ENCODE measurements at places on chromosomes 1 and 21.
A peak's percentile ranks its signal among the peaks of the same experiment; 100 is the strongest.

DNA sequence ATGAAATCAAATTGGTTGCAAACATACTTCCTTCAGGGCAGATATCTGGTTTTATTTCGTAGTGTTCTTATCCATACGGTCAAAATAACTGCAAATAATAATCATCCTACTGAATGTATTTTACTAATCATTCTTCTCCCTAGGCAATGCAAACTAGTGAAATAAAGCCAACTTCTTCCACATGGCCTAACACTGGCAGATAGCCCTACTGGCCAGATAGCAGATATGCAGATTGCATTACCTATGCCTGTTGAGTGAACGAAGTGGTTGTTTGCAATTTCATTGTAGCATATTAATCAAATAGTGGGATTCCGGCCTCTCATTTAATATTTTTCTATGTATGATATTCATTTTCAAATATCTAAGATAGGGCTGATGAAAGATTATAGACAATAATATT, 116.2 kb downstream of the CENPF start:
- no peak for DNase-seq

- peak; percentile 19 for DNase-seq
These were observed 88.8 kb downstream of the ST3GAL3 start for GRCh38 chr1:43796111-43796581.

GRCh38 chr1:59701376-59701775, 113.4 kb upstream of the HOOK1 start:
- no peak for DNase-seq

DNA sequence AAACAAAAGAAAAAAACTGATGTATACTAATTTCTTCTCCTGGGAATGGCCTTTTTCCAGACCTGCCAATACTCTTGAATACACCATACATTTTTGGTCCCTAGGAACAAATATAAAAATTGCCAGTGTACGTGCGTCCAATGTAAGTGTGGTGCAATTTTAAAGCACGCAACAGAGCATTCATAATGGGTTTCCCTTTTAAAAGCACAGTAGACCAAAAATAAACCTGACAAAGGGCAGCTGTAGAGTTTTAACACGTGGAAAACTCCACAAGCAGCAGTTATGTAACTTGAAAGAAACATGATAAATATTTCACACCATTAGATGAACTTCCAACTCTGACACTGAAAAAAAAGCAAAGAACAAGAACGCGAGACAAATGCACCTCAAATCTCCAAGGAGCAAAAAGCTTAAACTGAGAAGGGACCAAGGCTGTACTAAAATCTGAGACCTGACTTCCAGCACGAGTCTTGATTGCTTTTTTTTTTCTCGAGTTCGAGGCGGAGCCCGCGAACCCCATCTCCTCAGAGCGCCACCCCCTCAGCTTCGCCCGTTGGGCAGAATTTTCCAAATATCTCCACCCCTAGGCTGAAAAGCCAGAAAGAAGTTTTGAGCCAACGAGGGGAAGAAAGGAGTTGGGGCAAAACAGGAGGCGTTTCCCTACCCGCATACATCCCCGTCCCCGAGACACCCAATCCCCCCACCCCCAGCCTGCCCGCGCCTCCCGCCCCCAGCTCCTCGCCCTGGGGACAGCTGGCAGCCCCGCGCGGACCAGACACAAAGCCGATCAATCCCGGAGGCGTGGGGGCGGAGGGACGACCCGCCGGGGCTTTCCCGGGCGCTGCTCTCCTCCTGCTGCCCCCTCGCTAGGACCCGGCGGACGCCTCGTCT, at the start of gene JAM2:
JAM2 (plus strand) TSS at position 599 of the 891 bp plus-strand sequence. CDS start 564 bp downstream, outside the sequence.
- no peak for DNase-seq

GRCh38 chr1:64539781-64540218, 69.9 kb downstream of the CACHD1 start:
- peak; percentile 13 for DNase-seq

- DNase-seq = no peak
These were observed 392.1 kb downstream of the KIF26B start for GRCh38 chr1:245546875-245547274.

GRCh38 chr1:176735201-176735600, 272.2 kb downstream of the PAPPA2 start:
- DNase-seq = no peak

DNA sequence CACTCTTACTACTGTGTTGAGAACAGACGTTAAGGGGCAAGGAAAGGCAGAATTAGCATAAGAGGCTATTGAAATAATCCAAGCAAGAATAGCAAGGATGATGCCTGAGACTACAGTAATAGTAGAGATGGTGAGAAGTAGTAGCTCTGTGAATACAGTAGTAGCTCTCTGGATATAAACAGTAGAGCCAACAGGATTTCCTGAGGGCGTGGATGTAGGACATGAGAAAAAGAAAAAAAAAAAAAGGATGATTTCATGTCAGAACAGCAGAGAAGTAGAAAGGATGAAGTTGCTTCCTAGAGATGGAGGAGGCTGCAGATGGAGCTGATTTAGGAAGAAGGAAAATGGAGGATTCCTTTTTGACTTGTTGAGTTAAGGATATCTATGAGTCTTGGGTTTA, 112.3 kb downstream of the OMA1 start:
- no peak for DNase-seq

- peak; percentile 78 for DNase-seq
These were observed 5.9 kb downstream of the NRIP1 start for GRCh38 chr21:15058854-15059263.

GRCh38 chr21:20591284-20591683, 406.9 kb upstream of the NCAM2 start:
- no peak for DNase-seq

- no peak for DNase-seq
These were observed 19.5 kb upstream of the WARS2 start for GRCh38 chr1:119159966-119160365.

GRCh38 chr1:200776949-200777348, 38.3 kb downstream of the CAMSAP2 start:
- DNase-seq = no peak

GRCh38 chr1:47507144-47507543, 69.3 kb downstream of the FOXD2 start:
- no peak for DNase-seq

DNA sequence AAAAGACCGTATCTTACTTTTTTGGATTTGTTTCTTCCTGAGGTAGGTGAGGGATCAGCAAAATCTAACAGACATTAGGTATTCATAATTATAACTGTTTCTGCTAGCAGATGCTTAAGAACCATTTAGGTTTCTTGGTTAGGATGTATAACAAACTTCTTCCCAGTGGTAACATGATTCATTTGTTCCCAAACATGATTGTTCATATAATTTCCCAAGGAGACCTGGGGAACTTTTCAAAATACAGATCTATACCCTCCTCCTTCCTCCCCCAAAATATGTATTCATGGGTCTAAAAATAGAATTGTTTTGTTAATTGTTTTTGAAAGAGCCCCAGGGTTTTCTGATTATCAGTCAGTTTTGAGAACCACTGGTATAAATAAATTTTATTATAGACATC, 228.2 kb downstream of the COP1 start:
- no peak for DNase-seq

DNA sequence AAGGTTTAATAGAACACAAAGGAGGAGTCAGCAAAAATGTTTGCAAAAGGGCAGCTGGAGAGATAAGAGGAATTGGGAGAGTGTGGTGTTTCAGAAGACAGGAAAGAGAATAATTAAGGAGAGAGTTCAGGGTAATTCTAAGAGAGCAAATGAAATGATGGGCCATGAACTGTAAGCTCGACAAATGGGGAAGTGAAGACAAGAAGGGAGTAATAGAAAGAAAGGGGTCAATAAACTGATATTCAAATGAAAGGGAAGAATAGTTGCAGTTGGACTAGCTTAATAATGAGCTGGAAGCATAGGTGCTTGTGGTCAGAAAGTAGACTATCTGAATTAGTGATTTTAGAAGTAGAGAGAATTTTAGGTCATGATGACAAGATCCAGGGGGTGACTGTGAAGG, 15.6 kb upstream of the RNF220 start:
- DNase-seq = no peak

- DNase-seq = no peak
These were observed 176.6 kb upstream of the GORAB start for GRCh38 chr1:170355267-170355801.

DNA sequence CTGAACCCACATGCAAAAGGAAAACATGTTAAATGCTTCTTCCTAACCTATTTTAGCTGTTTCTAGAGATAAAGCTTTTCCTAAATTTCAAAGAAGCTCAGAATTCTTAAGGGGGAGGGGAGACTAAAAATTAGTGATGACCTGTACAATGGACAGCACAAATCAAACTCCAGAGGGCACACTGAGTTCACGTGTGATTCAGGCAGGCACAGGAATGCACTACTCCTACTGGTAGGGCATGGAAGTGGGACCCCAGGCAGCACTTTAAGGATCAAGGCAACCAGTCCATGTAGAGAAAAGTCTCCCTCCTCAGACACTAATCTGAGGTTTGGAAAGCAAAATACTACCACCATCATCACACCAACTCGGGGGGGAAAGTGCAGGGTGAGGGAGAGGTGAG, 31.3 kb upstream of the CLCA4 start:
- DNase-seq = no peak

- DNase-seq = no peak
These were observed 63.8 kb downstream of the FBXO2 start for GRCh38 chr1:11590395-11590794.

DNA sequence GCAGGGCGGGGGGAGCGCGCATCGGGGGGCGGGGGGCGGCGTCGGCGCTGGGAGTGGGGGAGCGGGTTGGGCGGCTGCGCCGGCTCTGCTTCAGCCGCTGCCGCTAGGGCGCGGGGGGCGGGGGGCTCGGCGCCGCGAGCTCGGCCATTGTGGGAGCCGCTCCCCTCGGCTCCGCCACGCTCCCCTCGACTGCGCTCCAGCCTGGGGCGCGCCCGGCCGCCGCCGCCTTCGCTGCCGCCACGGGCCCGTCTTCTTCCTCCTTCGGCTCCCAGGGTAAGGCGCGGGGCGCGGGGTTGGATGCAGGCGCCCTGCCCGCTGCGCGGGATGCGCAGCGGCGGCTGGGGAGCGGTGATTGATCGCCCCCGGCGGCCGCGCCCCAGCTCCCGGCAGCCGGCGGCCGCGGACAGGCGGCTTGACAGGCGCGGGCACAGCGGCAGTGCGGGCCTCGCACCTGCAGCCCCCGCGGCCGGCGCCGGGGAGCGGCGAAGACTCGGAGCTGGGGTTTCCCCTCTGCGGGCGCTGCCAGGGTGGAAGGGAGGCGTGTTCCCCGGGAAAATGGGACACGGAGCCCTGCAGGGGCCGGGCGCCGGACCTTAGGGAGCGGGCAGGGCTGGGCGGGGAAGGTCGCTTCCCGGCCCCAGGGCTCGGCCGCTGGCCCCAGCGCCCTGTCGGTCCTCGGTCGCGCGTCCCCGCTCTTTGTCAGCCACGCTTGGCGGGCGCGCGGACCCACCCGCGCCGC, 55.3 kb downstream of the NDUFS5 start:
- no peak for DNase-seq

GRCh38 chr1:195516036-195516435, 1092.2 kb downstream of the KCNT2 start:
- peak; percentile 57 for DNase-seq

- DNase-seq = no peak
These were observed 824 bp upstream of the IFI44L start for GRCh38 chr1:78619446-78619802.

DNA sequence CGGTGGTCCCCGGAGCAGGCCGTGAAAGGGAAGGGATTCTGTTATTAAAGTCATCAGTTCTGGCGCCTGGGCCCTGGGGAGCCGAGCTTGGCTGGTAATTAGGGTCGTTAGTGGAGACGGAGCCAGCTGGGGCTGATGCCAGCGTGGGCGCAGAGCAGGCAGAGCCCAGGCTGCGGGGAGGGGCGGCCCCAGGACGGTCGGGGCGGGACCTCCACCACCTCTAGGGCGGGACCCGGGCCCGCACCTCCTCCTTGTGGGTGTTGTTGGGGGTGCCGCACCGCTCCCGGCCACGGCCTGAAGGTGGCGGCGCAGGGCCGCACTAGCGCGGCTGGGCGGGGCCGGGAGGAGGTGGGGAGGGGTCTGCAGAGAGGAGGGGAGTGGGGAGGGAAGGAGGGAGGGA, 470.6 kb downstream of the PTPRU start:
- DNase-seq = no peak

DNA sequence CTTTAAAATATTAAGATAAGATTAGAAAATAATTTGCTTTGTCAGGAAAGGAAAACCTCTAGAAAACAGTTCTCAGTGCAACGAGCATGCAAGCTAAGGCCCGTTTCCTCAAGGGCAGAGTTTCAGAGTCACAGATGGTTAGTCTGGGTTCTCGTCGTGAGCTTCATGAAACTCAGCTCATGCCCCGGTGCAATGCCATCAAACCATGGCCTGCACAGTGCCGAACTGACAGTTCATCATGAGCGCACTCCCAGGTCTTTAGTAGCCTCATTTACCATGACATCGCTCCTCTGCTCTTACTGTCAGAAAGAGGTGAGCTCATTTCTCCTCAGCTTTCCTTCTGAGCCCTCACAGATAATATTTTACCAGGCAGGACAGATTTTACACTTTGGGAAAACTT, 319.2 kb downstream of the NTNG1 start:
- DNase-seq = no peak

- no peak for DNase-seq
These were observed 29.1 kb downstream of the SMYD2 start for GRCh38 chr1:214310010-214310409.

DNA sequence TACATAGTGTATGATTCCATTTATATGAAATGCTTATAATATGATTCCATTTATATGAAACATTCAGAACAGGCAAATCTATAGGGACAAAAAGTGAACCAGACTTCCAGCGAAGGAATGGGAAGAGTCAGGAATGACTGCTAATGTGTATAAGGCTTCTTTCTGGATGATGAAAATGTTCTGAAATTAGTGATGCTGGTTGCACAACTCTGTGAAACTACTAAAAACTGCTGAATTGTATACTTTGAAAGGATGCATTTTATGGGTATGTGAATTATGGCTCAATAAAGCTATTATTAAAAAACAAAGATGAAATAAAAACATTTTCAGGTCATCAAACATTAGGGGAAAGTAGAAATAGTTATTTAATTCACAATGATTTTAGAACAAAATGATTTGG, 14.1 kb upstream of the IL24 start:
- DNase-seq = no peak

- no peak for DNase-seq
These were observed 15.3 kb upstream of the FMO4 start for GRCh38 chr1:171298696-171299095.

- no peak for DNase-seq
These were observed 49.2 kb downstream of the SLC37A1 start for GRCh38 chr21:42562816-42563215.

- DNase-seq = no peak
These were observed 116.1 kb downstream of the DENND1B start for GRCh38 chr1:197659171-197659570.

DNA sequence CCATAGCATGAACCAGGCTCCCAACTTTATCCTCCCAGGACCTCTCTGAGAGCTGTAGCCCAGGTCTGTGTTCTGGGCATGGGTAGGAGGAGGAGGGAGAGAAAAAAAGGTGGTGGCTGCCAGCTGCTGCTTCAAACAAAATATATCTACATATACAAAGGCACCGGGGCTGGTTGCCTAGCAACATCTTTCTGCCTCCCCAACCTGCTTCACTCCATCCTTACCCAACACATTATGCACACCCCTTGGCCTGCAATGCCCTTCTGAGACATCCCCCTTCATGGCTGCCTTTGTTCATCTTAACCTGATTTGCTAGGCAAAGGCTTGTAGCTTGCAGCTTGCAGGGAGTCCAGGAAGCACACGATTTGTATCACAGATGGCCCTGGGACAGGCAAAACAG, 27.2 kb upstream of the ATP1A1 start:
- DNase-seq = no peak

- DNase-seq = no peak
These were observed 2.8 kb downstream of the PRRX1 start for GRCh38 chr1:170666541-170667254.

GRCh38 chr1:24828887-24829192, 83.6 kb downstream of the CLIC4 start:
- no peak for DNase-seq

GRCh38 chr1:6001992-6002576, 9.9 kb upstream of the NPHP4 start:
- peak; percentile 9 for DNase-seq

Data from RCC 7860 (cell line).